Dermis lymphatic vessel endothelial cell (primary cell): ENCODE measurements at places on chromosomes 13 and 19. TPM values are rescaled to one million over a fixed set of nuclear protein-coding genes. Genes with fewer than 3 reads are reported as not detected.

The FBL gene
- 167 and 209 TPM in 2 replicates for total RNA-seq

The SHC2 gene
- 9.3 and 22.0 TPM in 2 replicates for total RNA-seq

The ZNF540 gene
- total RNA-seq = 0.33 and 0.34 TPM in 2 replicates

The OSCAR gene
- not detected in 2 replicates for total RNA-seq

The PCID2 gene
- 54.8 and 55.3 TPM in 2 replicates for total RNA-seq

The SCN1B gene
- 8.8 and 12.2 TPM in 2 replicates for total RNA-seq

The ZNF260 gene
- total RNA-seq = 20.8 and 21.9 TPM in 2 replicates

The ZNF44 gene
- 4.4 and 6.2 TPM in 2 replicates for total RNA-seq

The USHBP1 gene
- 33.1 and 37.3 TPM in 2 replicates for total RNA-seq

The SLC25A15 gene
- 13.6 and 20.2 TPM in 2 replicates for total RNA-seq

The OR4F17 gene
- total RNA-seq = not detected in 2 replicates

The MCEMP1 gene
- not detected in 2 replicates for total RNA-seq

The NUDT15 gene
- total RNA-seq = 16.9 and 17.4 TPM in 2 replicates

The TICAM1 gene
- 2.5 and 2.6 TPM in 2 replicates for total RNA-seq

The ERCC5 gene
- total RNA-seq = 45.9 and 52.1 TPM in 2 replicates

The ZNF571 gene
- 1.8 and 2.9 TPM in 2 replicates for total RNA-seq

The ZNF296 gene
- total RNA-seq = under 0.01 TPM in 1 of 2 replicates, not detected in the other

The TGFB1 gene
- total RNA-seq = 19.6 and 35.2 TPM in 2 replicates

The KL gene
- total RNA-seq = under 0.01 and 0.33 TPM in 2 replicates

The ZNF285 gene
- 1.5 TPM in 2 replicates for total RNA-seq

The DENND1C gene
- not detected in 2 replicates for total RNA-seq

The ZNF534 gene
- not detected in 2 replicates for total RNA-seq

The CNN1 gene
- total RNA-seq = under 0.01 TPM in 1 of 2 replicates, not detected in the other

The SDHAF1 gene
- 10.6 and 11.6 TPM in 2 replicates for total RNA-seq

The PTGER1 gene
- total RNA-seq = 0.17 and 0.33 TPM in 2 replicates

The CACNG8 gene
- under 0.01 and 0.17 TPM in 2 replicates for total RNA-seq

The THSD8 gene
- total RNA-seq = not detected in 2 replicates
